Globus pallidus (tissue), 1 donor: ENCODE measurements at places on chromosomes 3 and 15.

GRCh38 chr3:22691856-22692628 lies 511.1 kb upstream of the UBE2E2 start:
- no peak for DNase-seq

GRCh38 chr3:8001712-8002111 lies 499.9 kb upstream of the LMCD1 start:
- DNase-seq: no peak

GRCh38 chr3:23762214-23762613 lies 43.5 kb upstream of the UBE2E1 start:
- no peak for DNase-seq

GRCh38 chr15:90046911-90047392 lies 45.8 kb downstream of the ZNF710 start:
- no peak for DNase-seq

DNA sequence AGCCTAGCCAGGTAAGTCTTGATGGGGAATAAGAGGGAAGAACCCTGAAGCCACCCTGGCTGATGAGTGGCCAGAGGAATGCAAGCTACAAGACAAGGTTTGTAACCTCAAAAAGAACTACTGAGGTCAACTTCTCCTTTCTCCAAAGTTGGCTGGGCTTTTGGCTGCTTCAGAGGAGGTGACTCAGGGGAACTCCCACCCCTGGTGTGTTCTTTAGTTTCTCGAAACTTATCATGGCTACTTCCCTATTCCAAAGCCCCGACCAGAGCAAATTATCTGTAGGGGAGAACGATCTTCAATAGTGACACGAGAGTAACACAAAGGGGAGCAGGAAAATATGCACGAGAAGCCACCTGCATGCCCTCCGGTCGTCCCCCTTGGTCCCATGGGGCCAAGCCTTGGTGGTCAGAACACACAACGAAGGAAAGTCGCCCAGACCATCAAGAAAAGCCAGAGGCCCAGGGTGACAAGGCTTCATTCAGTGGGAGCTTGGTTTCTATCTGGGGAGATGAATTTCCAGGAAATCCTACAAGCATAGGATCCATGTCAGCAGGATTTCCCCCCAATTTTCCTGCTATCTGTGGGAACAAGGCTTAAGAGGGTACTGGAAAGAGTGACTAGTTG lies 6.5 kb upstream of the BCL2A1 start:
- DNase-seq: peak; percentile 49

DNA sequence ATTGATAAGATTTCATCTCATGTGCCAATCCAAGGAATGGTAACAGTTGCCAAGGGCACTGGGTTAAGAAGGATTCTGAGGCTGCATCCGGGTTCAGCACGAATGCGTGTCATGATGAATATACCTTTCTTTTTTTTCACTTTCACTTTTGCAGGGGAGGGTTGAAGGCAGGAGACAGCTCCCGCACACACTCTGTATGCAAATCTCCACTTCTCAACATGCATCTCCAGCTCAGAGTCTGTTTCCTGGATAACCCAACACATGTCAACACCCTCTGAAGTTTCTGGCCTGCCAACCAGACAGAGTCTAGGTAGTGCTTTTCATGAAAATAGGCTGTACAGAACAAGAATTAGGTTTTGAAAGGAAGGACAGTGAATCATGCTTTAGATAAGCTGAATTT lies 21.6 kb downstream of the B4GALT4 start:
- DNase-seq: no peak

- DNase-seq: no peak
Measured at GRCh38 chr3:39748002-39748401, 61.4 kb upstream of the MYRIP start.

DNA sequence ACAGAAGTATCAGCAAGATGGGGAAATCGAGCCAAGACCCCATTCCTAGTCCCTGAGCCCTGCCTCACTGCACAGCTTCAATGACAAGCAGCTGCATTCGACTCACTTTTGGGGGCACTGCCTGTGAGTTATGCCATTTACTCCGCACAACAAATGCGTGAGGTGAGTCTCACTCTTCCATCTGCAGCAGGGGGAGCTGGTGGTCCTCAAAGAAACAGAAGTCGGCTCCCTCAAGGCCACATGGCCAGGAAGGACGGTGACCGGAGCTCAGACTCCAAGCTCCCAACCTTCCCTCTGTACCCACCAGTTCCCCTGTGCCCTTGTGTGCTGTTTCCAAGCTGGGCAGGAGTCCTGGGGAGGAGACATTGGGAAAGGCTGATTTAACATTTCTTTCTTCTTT lies 127.7 kb upstream of the IQSEC1 start:
- no peak for DNase-seq

- no peak for DNase-seq
Measured at GRCh38 chr3:102233881-102234280, 200.9 kb upstream of the ZPLD1 start.

GRCh38 chr15:81411051-81411450 lies 37.0 kb upstream of the TMC3 start:
- no peak for DNase-seq

GRCh38 chr3:38084334-38085310 lies 45.6 kb downstream of the DLEC1 start:
- no peak for DNase-seq

GRCh38 chr3:4855676-4856075 lies 123.6 kb upstream of the BHLHE40 start:
- DNase-seq: no peak

GRCh38 chr3:76487446-76487845 lies 552.5 kb upstream of the ROBO2 start:
- DNase-seq: no peak

- DNase-seq: peak; percentile 44
Measured at GRCh38 chr15:31605467-31605931, 278.9 kb downstream of the KLF13 start.

DNA sequence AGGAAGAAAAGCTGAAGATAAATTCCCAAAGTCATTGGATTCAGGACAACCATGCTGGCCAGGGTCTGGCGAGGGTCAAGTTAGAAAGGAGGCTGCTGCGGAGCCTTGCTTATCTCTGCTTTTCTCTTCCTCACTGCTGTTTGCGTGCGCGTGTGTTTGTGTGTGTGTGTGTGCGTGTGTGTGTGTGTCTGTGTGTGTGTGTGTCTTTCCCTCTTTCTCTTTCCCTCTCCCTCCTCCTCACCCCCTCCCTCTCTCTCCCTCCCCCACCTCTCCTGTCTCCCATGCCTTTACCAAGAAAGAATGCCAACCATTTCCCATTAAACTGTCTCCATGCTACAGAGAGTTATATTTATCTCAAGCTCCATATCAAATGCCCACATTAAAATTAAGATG lies at the start of gene COLQ:
Gene COLQ (minus strand): TSS at position 134 of the 393 bp plus-strand sequence. CDS start 81 bp downstream, at position 53.
- no peak for DNase-seq

GRCh38 chr15:70584838-70585706 lies 178.3 kb downstream of the UACA start:
- no peak for DNase-seq

DNA sequence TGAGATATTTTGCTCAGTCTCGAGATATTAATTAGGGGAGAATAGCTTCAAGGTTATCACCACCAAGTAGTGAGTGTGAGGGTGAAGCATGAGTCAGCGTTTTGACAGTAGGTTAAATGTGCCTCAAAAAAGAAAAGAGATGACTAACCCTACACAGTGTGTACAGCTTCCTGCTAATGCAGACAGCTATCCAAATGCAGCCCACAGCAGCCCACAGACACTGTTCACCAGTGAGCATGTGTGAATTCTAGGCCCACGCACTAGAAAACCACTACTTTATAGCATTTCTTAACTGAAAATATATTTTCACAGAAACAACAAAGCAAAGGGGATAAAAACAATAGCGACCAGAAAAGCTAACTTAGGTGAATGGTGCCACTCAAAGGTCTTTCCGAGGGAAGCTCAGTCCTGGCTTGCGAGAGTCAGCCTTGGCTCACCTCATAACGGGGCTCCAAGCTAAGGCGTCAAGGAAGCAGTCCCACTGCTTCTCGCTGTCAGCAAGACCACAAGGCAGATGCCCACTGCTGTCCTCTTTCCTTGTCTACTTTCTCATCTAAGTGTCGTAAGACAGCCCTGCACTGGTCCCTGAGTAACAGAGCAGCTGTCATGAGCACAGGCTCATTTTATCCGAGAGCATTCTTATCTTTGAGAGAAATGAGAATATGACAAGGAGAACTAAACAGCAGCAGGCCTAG lies 47.6 kb downstream of the TXNRD3 start:
- DNase-seq: no peak

DNA sequence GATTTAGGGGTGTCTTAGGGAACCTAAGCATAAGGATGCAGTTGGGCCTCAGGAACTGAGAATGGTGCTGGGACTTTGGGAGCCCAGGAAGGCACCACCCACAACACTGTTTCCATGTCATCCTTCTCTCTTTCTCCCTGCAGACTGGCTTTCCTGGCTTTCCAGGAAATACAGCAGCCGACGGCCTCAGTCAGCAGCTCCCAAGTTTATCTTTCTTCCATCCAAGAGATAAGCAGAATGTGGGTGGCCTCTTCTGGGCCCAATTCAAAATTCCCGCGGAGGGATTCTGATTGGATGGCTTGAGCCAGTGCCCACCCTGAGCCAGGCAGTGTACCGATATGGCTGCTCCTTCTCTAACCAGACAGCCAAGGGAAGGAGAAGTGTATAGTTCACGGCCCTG lies 4.5 kb upstream of the CLN6 start:
- DNase-seq: no peak
